Activated effector memory CD4-positive, alpha-beta T cell treated with anti-CD3 and anti-CD28 coated beads, Interleukin-2, amount 50 U/mL, for 16 hours (primary cell): ENCODE measurements at places on chromosomes 2 and 18.

DNA sequence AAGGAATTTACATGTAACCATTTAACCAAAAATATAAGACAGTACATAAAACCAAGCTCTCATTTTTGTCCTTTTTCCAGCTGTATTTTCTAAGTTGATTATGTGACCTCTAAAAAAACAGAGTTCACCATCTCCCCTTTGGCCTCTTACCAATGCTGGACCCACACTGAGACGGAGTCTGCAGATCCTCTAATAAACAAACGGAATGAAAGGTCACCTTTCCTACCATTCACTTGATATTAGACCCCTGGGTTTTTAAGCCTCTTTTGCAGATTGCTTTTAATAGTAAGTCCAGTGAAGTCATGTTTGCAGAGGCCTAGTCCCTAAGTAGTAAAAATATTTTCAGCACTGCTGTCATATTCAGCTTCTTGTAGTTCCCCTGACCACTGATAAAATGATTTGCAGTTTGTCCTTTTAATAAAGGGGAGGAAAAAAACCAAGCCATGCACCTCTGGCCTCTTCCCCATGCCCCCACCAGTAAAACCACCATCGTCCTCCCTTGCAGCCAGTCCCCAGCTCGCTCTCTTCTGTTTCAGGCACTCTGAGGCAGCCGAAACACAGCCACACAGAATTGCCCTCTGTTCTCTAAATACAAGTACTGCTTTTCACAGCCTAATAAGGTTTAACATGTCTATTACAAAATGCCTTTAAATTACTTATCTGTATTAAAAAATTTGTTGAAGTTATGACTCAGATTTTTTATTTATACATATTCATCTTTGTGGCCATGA lies 427.5 kb downstream of the PARD3B start:
- DNase-seq = no peak

GRCh38 chr2:8987410-8987809 lies 16.1 kb downstream of the MBOAT2 start:
- DNase-seq = no peak

- no peak for DNase-seq
Observed at GRCh38 chr2:174490051-174490450, 3.2 kb upstream of the GPR155 start.

- no peak for DNase-seq
Observed at GRCh38 chr2:217890445-217890844, 112.3 kb downstream of the TNS1 start.

DNA sequence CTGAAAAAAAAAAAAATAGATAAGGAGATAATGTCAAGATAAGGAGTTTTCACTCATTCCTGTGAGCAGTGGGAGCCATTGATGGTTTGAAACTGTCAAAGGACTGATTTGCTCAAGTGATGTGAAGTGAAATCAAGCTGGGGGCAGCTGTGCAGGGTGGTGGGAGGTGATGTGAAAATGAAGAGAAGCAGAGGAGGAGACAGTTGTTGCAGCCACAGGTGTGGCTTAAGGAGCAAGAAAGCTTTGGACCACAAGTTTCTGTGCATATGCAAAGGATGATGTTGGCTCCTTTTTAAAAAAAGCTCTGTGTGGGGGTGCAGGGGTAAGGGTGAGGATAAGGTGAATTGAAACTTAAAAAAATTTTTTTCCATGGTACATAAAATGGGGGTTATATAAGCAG lies 8.3 kb downstream of the EFR3B start:
- DNase-seq = no peak

DNA sequence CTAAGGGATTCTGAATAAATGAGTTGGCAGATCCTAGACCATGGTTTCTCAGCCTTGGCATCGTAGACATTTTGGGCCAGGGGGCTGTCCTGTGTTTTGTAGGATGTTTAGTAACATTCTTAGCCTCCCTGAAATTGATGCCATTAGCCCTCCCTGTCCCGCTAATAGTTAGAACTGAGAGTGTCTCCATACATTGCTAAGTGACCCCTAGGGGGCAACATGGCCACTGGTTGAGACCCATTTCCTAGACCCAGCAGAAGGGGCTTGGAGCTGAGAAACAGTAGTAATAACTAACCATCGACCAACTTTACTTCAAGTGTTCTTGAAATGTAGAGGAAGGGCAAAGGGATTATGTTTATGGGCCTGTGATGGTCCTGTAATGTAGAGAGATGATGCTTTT lies 40.8 kb downstream of the KCMF1 start:
- no peak for DNase-seq

GRCh38 chr2:172921532-172922236 lies 154.0 kb upstream of the MAP3K20 start:
- no peak for DNase-seq

GRCh38 chr2:222105046-222105445 lies 193.8 kb downstream of the PAX3 start:
- no peak for DNase-seq

DNA sequence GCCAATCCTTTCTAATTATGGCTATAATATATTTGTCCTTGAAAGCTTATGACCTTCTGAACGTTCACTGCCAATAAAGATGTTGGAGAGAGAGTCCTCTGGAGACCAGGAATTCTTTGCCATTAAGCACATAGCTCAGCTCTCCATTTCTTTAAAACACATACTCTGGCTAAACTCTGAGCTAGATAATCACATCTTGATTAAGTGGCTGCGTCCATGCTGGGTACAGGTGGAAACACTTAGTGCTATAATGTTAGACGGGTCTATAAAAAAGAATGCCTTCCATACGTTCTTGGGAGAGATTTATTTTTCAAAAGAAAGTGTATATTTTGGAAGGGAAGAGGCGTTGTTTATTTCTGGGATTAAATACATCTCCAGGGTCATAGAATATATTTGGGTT lies 314.5 kb downstream of the LPIN1 start:
- DNase-seq = no peak

DNA sequence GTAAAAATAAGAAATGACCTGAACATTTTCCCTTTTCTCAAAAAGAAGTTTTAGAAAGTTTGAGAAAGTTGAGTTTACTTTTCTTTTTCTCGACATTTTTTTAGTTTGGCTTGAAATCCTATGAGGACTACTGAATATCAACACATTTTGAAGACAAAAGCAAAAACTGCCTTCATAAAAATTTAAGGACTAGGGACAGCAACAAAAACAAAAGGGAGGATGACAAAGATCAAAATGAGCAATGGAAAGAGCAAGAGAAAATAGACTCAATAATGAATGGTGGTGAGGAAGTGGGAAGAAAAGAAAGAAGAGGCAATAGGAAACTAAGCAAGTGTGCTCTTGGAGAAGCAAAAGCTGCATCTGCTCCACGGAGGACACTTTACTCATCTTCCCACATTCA lies 82.5 kb downstream of the ABCA12 start:
- no peak for DNase-seq

GRCh38 chr2:209993968-209994367 lies 8.5 kb upstream of the RPE start:
- no peak for DNase-seq

GRCh38 chr2:238581126-238581525 lies 154.4 kb downstream of the ASB1 start:
- no peak for DNase-seq

GRCh38 chr2:204255526-204255925 lies 289.7 kb upstream of the PARD3B start:
- no peak for DNase-seq

DNA sequence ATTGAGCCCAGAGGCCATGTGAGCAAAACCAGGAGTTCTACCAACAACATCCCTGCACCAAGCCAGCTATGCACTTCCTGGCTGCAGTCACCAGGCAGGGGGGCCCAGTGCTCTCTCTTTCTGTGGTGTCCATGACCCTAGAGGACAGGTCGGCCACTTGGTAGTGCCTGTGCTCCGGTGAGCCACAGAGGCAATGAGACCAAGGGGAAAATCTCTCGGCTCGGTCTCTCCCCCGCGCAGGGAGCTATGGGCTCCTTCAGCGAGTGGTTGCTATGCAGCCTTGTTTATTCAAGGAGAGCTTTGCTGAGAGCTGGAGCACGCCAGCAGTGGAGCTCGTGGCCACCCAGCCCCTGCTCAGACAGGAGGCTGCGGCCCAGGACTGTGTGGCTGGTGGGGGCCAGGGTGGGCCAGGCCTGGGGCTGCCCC lies at the start of gene TOGARAM2:
Gene TOGARAM2, plus strand, starts transcription at position 283 of the 426 bp plus-strand sequence. CDS start 13,537 bp downstream, outside the sequence.
- peak; percentile 56 for DNase-seq

DNA sequence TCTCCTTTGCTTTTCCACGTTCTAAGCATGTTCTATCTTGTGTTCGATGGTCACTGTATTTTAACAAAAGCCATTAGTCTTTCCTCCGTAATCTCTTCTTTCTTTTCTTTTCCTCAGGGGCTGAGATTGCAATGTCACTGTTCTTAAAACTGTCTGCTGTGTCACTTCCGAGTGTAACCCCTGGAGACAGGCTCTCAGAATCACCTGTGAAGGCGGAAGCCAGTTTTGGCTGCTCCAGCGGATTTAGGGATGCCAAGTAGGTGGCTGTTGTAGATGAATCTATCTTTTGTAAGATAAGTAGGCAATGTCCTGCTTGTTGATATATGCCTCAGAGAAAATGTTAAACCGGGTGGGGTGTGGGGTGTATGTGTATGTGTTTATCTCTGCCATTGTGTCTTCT lies 94.7 kb upstream of the L3MBTL4 start:
- DNase-seq = no peak

DNA sequence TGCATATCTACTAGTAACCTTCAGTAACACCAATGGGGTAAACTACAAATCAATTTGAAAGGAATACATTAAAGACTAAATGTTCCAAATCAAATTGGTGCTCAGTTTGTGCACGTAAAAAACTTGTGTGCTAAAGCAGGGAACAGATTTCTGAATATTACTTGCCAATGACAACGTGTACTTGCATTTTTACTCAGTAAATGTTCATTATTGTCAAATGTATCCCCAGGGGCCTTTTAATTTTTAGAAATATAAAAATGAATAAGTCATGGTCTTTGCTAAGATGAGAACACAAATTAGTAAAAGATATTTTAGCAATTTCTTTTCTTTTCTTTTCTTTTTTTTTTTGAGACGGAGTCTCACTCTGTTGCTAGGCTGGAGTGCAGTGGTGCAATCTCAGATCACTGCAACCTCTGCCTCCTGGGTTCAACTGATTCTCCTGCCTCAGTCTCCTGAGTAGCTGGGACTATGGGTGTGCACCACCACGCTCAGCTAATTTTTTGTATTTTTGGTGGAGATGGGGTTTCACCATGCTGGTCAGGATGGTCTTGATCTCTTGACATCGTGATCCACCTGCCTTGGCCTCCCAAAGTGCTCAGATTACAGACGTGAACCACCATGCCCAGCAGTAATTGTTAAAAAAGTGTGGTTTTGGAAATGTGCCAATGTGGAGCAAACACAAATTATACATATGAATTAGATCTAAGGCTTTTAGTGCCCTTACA lies 52.6 kb downstream of the PMAIP1 start:
- no peak for DNase-seq

DNA sequence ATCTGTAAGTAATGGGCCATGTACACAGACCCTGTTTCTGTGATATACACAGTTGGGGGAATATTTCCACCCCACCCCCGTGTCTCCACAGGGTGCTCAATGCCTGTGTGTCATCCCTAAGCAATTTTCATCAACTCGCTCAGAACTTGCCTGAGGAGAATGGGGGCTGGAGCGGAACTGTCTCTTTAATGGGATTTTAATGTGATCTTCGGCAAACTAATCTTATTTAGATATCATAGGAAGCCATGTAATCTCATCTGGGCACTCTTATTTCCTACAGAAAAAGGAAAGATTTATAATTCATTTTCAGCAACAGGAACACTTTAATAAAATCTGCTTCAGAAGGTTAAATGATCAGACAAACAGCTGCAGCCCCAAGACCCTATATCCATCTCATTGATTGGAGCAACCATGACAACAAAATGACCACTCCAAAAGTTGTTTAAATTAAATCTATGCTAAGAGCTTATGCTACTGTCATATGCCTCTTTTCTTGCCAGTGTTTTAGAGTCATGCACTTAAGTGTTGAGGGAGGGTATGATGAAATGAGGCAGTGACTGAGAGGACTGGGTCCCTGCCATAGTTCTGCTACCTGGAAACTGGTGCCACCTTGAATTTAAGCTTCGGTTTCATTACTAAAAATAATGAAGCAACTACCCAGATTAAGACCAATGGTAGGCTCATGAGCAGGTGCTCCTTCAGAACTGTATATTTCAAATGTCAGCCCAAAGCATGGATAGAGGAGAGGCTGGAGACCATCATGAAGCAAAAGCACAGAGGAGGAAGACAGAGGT lies 183.1 kb upstream of the DDX18 start:
- no peak for DNase-seq

DNA sequence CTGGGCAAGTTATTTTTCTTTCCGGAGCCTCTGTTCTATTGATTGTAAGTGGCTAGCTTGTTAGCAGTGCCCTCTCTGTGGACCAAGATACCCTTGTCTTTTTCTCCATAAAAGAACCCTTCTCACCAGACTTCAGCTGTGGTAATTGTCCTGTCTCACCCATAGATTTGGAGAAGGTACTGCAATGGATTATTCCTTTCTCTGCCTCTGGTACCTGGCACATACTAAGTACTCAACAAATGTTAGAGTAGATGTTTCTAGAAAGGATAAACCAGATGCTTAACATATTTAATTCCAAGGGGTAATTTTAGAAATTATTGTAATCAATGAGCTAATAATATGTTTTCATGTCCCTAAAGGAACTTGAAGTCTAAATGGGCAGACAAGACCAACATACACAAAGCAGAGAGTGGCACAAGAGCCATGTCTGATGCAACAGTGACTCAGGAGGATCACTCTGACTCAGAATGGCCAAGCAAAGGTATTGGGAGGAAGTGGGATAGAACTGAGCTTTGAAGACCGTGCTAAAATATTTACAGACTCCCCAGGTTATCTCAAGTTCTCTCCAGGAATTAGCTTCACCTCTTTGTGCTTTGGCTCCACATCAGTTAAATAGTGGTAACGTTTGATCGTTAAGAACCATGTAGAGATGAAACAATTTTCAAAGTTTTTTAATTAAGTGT lies 129.7 kb upstream of the OSR1 start:
- no peak for DNase-seq

DNA sequence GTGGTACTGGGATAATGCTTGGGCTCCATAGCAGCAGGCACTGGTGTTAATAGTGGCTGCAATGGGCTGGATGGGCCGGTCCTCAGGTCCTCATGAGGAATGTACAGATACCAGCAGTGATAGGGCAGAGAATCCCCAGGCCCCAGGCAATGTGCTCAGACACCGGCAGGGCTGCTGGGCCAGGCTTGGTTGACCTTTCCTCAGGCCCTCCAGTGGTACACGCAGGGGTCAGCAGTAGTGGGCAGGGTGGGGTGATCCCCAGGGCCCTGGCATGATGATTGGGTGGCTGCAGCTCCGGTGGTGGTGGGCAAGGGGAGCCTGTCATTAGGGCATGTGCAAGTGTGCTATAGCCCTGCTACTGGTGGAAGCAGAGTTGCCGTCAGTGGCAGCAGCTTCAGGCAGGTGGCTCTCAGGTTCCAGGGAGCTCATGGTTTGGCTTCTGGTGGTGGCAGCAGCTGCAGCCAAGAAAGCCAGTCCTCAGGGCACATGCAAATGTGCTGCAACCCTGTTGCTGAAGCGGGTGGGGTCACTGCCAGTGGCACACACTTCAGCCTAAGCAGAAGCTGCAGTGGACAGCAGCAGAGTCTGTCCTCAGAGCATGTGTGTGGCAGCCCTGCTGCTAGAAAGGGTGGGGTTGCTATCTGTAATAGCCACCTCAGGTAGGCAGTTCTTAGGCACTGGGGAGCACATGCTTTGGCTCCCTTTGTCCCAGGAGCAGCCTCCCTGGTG lies 56.8 kb downstream of the CCNT2 start:
- DNase-seq = no peak
